ENCODE measurements at places on chromosomes 3 and 15. TPM values are rescaled to one million over a fixed set of nuclear protein-coding genes. Genes with fewer than 3 reads are reported as not detected.

GRCh38 chr15:60961541-60962485, 267.3 kb downstream of the RORA start:
- no peak for DNase-seq
- no peaks in the 10 kb centered on the region for H3K36me3 ChIP-seq
- H3K4me1 ChIP-seq, result peaks cover 15% of the 10 kb centered on the region
- no peak overlapping the region for H3K4me3 ChIP-seq
- no peaks in the 10 kb centered on the region for H3K27me3 ChIP-seq

GRCh38 chr3:134084242-134084950, 54.7 kb upstream of the SLCO2A1 start:
- H3K27me3 ChIP-seq, result peaks cover 8% of the 10 kb centered on the region
- no peak overlapping the region for H3K4me3 ChIP-seq
- no peaks in the 10 kb centered on the region for H3K36me3 ChIP-seq
- H3K27ac ChIP-seq, result no peak overlapping the region
- no peaks in the 10 kb centered on the region for H3K4me1 ChIP-seq
- no peak for DNase-seq

SERINC4 gene
- total RNA-seq, result 0.16 TPM

GRCh38 chr15:85456798-85457197, 76.4 kb downstream of the AKAP13 start:
- H3K36me3 ChIP-seq, result no peaks in the 10 kb centered on the region
- H3K4me3 ChIP-seq, result no peak overlapping the region
- H3K27ac ChIP-seq, result no peak overlapping the region
- H3K4me1 ChIP-seq, result no peaks in the 10 kb centered on the region
- no peaks in the 10 kb centered on the region for H3K27me3 ChIP-seq
- no peak for DNase-seq

DNA sequence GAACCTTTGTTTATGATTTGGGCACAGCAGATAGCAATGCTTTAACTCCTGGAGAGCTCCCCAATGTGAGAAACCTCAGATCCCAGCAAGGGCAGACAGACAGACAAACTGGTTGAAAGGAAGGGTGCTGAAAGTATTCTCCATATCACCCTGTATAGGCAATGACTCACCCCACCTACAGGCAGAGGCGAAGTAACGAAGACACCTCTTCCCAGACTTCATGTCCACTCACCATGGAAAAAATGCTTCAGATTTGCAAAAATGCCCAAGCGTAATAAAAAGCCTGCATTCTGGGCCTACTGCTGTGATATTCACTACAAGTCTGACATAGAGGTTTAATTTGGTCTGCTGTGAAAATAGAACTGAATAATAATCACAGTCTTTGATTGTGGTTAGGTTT, 50.5 kb downstream of the THBS1 start:
- H3K4me1 ChIP-seq, result no peaks in the 10 kb centered on the region
- H3K36me3 ChIP-seq, result no peaks in the 10 kb centered on the region
- DNase-seq, result no peak
- H3K27ac ChIP-seq, result no peak overlapping the region

- H3K27me3 ChIP-seq, result no peaks in the 10 kb centered on the region
- H3K36me3 ChIP-seq, result no peaks in the 10 kb centered on the region
- no peaks in the 10 kb centered on the region for H3K4me1 ChIP-seq
- DNase-seq, result no peak
These were observed 44.2 kb upstream of the ZBTB38 start for GRCh38 chr3:141323936-141324704.

GRCh38 chr3:7875925-7876324, 625.7 kb upstream of the LMCD1 start:
- no peak overlapping the region for H3K4me3 ChIP-seq
- no peaks in the 10 kb centered on the region for H3K27me3 ChIP-seq
- no peak for DNase-seq
- H3K4me1 ChIP-seq, result no peaks in the 10 kb centered on the region
- H3K27ac ChIP-seq, result no peak overlapping the region

SLC30A4 gene
- total RNA-seq, result 5.6 TPM

- H3K36me3 ChIP-seq, result no peaks in the 10 kb centered on the region
- no peaks in the 10 kb centered on the region for H3K4me1 ChIP-seq
- H3K27ac ChIP-seq, result no peak overlapping the region
- DNase-seq, result no peak
- H3K27me3 ChIP-seq, result no peaks in the 10 kb centered on the region
These were observed 8.9 kb downstream of the AKAP13 start for GRCh38 chr15:85389306-85389650.

GRM7 gene
- total RNA-seq, result 0.59 TPM

- no peak for DNase-seq
- H3K4me1 ChIP-seq, result no peaks in the 10 kb centered on the region
- H3K36me3 ChIP-seq, result no peaks in the 10 kb centered on the region
- H3K4me3 ChIP-seq, result no peak overlapping the region
- H3K27ac ChIP-seq, result no peak overlapping the region
These were observed 38.9 kb upstream of the ATP10A start for GRCh38 chr15:25901811-25902605.

DNA sequence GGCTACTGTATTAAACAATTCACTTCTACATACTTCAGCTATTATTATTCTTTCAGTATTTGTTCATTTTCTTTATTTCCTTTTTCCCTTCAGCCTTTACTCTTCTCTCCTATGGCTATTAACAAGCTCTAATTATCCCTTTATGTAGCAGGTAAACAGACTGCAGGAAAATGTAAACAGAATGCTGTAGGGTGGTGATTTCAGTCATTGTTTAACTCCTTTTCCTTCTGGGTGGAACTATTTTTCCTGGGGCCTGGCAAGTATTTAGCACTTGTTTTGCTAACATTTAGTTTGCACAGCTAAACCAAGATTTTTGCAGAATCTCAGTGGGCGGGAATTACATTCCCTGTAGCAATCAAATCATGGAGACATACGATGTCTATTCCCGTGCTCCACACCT, 14.4 kb downstream of the RARB start:
- no peak overlapping the region for H3K4me3 ChIP-seq
- H3K27me3 ChIP-seq, result no peaks in the 10 kb centered on the region
- H3K36me3 ChIP-seq, result no peaks in the 10 kb centered on the region
- no peak overlapping the region for H3K27ac ChIP-seq
- DNase-seq, result no peak

DNA sequence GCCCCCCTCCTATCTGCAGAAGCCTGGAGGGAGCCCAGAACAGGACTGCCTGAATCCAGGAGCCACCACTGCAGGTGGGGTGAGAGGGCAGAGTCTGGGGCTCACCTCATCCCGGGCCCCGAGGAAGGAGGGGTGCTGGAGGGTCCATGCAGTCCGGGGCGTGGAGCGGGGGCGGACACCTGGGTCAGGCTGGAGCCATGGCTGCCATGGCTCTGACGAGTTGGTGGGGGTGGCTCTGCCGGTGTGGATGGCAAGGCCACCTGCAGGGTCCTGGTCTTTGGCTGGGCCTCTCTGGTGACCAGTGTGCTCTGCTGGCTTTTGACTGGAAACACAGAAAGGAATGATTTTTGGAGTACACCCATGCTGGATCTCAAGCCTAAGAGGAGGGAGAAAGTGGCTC, 47.4 kb downstream of the DZIP1L start:
- no peaks in the 10 kb centered on the region for H3K27me3 ChIP-seq
- no peak for DNase-seq
- no peak overlapping the region for H3K27ac ChIP-seq
- H3K4me1 ChIP-seq, result no peaks in the 10 kb centered on the region

GRCh38 chr15:79027532-79028410, 62.8 kb downstream of the RASGRF1 start:
- no peaks in the 10 kb centered on the region for H3K27me3 ChIP-seq
- no peak overlapping the region for H3K4me3 ChIP-seq
- H3K36me3 ChIP-seq, result no peaks in the 10 kb centered on the region
- H3K4me1 ChIP-seq, result no peaks in the 10 kb centered on the region
- H3K27ac ChIP-seq, result no peak overlapping the region

Measured in breast epithelium (tissue), 4 donors.